Large intestine (tissue), 12 donors: ENCODE measurements at places on chromosomes 3 and 15.

- no peak for DNase-seq
These were observed 138.7 kb downstream of the AQP9 start for GRCh38 chr15:58276924-58277323.

DNA sequence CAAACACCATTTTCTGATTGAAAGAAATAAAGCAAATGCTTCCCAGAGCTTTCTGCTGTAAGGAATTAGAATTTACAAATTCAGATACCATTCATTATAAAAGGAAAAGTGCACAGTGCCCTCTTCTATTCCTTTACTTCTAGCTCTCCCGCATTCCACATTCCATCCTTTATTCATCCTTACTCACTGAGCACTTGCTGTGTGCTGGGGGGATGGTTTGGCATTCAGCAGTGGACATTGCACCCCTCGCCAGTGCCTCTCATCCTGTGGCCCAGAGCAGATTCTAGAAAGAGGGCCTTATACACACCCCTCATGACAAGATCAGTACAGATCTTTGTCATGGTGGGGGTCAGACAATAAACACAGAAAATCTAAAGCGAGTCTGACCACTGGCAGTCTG lies 73.0 kb downstream of the MGLL start:
- DNase-seq: no peak

DNA sequence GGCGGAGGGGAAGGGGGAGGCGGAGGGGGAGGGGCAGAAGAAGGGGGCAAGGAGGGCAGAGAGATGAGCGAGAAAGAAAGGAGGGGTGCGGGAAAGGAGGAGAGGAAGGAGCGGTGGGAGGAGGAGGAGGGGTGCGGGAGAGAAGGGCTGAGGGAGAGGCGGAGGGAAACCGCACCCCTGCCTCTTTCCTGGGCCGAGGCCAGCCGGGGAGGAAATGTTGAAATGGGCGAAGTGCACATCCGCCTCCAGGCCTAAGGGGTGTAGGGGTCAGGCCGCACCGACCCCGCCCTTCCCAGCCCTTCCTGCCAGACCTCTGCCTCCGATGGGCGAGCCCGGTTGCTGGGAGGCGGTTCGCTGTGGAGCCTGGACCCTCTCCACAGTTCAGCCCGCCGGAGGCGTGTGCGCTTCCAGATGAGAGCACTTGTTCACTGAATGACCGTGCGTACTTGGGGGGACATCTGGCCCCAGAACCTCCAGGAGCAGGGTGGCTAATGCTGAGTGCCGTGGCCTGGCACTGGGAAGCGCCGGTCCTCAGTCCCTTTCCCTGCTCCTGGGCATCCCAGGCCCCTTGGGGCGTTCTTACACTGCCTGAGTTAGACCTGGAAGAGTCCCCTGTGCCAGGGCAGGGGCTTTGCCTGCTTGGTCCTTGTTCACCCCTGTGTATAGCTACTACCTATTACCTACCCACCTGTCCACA lies 110.3 kb upstream of the KLF13 start:
- peak; percentile 94 for DNase-seq

DNA sequence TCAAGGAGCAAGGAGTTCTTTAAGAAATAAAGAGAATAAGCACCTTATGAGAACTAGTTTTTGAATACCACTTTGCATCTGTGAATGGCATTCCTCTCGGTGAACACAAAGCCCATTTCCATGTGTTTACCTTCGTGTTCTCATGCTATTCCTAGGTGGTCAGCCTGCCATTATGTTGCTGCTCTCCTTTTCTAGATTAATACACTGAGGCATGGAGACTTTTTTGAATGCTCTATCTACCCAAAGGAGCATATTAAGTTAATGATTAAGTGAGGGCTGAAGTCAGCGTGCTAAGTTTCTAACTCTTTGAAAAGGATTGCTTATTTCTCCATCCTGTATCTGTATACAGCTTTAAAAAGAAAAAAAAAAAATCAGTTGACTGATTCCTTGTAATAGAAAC lies 394.5 kb downstream of the MECOM start:
- no peak for DNase-seq

GRCh38 chr3:186316666-186317260 lies 45.3 kb downstream of the DGKG start:
- no peak for DNase-seq

DNA sequence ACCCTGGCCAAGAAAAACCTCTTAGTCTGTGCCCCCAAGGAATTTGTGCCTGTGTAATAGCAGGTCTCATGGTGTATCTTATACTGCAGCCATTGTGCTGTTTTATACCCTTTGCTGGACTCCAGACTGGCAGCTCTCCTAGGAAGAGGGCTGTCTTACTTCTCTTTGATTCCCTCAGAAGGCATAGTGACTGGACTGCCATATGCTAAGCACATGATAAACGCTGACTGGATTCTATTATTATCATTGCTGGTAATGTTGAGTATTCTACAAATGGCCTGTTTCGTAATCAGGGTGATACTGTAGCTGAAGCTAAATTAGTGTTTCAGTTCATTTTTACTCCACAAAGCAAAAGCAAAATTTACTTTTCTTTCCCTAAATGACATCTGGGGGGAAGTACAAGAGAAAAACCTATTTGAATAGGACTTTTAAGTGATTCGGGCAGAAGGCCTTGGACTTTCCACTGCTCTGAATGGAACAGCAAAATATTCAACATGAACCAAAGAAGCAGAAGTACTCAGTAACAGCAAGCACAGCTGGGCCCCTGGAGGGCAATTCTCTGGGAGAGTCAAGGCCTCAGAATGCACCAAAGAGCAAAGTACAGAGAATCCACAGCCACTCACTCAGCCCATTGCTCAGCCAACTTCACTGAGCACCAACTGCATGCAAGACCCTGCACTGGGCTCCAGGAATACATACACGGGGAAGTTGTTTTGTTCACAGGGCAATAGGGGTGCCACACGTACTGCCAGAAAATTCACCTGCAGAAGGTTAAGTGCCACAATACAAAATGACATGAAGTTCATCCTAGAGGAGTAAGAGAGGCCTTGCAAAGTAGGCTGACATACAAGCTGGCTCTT lies 7.9 kb upstream of the BCL2A1 start:
- peak; percentile 81 for DNase-seq

DNA sequence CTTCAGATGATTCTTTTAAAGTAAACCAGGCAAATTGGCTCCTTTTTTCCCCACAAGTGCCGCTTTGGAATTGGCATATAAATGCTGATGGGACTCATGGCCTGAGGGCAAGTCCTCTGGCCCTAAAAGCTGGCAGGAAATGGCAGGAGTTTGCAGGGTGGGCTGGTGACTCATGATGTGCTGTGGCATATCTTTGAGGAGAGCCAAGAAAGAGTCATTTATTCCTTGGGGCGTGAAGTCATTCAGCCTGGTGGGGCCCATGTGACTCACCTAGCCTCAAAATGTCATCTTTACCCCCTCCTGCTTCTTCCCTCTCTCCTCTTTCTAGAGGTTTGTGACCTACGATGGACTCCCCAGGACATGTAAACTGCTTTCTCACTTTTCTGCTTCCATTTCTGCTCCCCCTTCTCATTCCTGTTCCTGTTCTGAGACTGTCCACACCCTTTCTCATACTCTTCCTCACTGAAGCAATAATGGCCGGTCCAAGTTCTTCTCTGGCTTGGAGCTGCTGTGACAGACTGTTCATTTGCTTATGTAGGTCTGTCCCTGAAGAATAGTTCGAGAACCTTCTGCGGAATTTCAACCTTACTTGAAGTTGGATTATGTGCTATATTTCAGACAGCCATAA lies 326.1 kb downstream of the SATB1 start:
- no peak for DNase-seq

GRCh38 chr3:172065967-172066762 lies 26.8 kb downstream of the FNDC3B start:
- DNase-seq: peak; percentile 80

DNA sequence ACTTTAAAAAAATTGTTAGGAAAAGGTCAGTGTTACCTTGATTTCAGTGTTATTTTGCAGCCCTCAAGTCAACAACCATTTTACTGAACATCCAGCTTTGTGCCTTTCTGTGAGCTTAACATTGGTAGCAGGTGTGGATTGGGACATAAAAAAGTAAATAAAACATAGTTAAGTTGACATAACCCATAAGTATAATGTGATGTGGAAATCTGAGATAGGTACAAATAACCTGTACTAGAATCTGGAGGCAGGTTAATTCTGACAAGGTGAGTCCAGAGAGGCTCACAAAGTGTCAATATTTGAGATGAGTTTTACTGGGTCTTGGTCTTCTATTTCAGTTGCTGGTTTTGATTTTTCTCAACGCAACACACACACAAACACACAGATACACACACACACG lies 151.3 kb downstream of the LPP start:
- no peak for DNase-seq

GRCh38 chr3:40452876-40453730 lies 4.0 kb upstream of the RPL14 start:
- peak; percentile 100 for DNase-seq

GRCh38 chr3:128123538-128124368 lies at the start of gene RUVBL1:
TSS of gene RUVBL1 (minus strand) at chr3:128123812. CDS start at chr3:128123724, 88 bp downstream.
- DNase-seq: peak; percentile 98

DNA sequence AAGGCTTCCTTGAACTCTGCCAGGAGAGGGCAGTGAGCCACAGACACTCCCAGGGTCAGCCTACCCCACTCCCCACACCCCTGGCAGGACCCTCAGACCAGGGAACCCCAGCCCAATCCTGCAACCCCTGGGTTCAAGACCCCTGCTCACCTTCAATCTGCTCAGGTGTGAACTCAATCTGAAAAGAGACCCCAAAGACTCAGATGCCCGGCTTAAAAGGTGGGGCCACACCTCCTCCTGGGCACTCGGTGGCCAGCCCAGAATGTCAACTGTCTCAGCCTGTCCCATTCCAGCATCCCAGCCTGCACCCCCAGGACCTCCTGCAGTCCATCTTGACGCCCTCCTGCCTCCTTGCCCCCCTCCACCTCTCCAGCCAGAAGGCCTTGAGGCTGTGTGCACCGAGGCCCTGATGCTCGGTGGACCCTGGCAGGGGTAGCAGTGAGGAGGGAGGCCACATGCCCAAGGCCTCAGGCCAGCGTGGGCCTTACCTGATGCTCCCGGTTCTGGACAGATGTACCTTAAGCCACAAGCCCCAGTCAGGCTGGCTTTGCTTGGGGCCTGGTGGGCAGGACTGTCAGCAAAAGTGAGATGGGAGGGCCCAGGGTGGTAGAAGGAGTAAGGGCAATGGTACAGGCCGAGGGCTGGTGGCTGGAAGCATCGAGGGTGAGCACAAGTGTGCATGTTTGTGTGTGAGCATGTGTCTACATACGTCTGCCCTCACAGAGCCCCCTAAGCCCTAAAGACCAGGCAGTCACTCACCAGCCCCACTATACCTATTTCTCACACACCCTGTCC lies 2.2 kb downstream of the MYL3 start:
- DNase-seq: no peak

GRCh38 chr3:195395208-195395816 lies 47.5 kb downstream of the ACAP2 start:
- DNase-seq: no peak

DNA sequence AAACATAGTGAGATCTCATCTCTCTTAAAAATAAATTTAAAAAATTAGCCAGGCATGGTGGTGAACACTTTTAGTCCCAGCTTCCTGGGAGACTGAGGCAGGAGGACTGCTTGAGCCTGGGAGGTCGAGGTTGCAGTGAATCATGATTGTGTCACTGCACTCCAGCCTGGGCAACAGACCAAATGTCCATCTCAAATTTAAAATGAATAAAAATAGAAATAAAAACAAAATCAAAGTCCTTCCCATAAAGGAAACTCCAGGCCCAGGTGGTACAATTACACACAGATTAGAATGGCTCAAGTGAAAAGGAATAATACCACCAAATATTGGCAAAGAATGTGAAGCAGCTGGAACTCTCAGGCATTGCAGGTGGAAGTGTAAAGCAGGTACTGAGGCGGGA lies 19.3 kb upstream of the ATP10A start:
- DNase-seq: no peak
